ENCODE measurements at places on chromosomes 3 and 15.

DNA sequence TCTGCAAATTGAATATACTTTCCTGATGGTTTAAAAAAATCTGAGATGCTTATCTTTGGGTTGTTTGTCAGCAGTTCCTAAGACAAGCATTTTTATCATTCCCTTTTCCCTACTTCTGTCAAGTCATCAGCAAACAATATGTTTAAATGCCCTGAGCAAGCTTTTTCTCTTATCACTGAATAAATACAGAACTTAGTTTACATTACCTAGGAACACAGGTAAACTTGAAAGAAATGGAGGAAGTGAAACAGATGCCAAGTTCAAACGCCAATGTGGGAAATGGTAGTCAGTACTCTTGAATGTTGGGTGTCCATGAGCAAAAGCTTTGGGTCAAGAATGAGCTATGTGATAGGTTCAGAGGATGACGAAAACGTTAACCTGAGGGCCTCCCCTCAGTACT lies 17.2 kb upstream of the TCAIM start:
- DNase-seq, result no peak

- peak; percentile 2 for DNase-seq
Measured at GRCh38 chr3:102466001-102466400, 31.2 kb downstream of the ZPLD1 start.

- no peak for DNase-seq
Measured at GRCh38 chr15:31435912-31436628, 109.4 kb downstream of the KLF13 start.

- DNase-seq, result no peak
Measured at GRCh38 chr3:23537101-23537551, 268.6 kb upstream of the UBE2E1 start.

GRCh38 chr3:164640591-164640990 lies 437.7 kb downstream of the SI start:
- no peak for DNase-seq

DNA sequence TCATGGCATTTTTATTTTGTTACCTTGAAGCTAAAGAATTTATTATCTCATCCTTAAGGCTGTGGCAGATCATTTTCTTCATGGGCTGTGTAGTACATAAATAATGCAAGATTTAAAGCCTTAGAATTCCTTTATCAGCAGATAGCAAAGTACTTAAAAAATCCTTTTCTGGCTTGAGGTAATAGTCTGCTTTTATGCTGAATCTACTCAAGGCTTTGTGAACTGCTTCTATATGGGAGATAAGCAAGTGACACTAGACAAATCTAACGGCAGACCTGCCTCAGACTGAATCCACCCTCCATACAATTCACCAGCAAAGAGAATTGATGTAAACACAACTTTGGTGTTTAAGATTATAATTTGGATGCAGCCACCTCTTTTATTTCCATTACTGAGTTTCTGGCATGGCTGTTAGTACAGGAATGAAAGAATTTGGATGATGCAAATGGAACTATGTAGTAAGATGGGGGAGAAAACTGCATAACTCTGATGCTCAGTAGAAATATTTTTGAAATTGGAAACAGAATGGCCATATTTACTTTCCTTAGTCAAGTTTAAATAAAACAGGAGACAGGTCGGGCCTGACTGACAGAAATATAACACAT lies 1121.5 kb downstream of the NAALADL2 start:
- DNase-seq, result no peak

DNA sequence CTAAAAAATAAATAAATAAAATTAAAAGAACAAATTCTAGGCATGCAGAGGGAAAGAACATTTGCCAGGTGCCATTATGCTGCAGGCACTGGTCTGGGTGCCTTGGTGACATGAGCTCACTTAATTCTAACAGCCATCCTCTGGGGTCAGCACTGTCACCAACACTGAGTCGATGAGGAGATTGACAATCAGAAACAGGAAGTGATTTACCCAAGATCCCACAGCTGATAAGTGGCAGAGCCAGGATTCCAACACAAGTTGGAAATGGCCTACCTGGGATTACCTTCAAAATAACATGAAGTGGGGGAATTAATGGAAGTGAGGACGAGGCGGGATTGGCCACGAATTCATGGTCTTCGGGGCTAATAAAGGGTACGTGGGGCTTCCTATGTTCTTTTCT lies 3.6 kb downstream of the PLIN1 start:
- DNase-seq, result no peak

DNA sequence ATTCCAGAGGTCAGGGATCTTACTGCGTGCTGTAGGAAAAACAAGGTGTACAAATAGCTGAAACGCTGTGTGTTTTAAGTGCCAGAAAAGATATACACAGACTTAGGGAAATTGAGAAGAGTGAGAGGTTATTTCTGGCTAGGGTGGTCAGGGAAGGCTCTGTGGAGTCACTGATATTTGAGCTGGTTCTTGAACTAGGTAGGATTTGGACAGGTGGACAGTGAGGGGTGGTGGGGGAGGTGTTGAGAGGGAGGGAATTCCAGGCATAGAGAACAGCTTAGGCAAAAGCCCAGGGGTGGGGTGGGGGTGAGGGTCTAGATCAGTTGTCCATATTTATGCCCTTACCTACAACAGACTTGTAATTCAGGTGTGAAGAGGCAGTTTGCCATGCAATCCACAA lies 7.0 kb downstream of the SEMA6D start:
- no peak for DNase-seq

DNA sequence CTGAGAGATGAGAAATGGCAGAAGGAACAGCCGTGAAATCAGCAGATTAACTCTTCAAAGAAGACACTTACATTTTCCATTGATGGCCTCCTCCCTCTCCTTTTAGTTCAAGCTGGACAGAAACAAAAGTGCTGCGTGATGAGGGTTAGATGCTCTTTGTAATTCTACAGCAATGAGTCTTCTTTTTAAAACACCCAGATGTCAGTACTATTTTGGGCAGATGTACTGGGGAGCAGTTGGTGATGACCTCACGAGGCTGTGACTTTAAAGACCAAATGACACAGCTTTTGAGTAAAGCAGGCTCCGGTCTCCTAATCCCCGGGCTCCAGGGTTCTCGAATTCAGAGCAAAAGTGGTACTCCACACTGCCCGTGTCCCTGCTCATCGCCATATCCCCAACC lies 198.2 kb downstream of the SLCO3A1 start:
- no peak for DNase-seq

- peak; percentile 42 for DNase-seq
Measured at GRCh38 chr15:95446854-95447253, 883.6 kb upstream of the NR2F2 start.

- DNase-seq, result no peak
Measured at GRCh38 chr3:148631124-148631903, 66.4 kb upstream of the AGTR1 start.

- DNase-seq, result no peak
Measured at GRCh38 chr15:101045236-101045646, 126.1 kb downstream of the LRRK1 start.

DNA sequence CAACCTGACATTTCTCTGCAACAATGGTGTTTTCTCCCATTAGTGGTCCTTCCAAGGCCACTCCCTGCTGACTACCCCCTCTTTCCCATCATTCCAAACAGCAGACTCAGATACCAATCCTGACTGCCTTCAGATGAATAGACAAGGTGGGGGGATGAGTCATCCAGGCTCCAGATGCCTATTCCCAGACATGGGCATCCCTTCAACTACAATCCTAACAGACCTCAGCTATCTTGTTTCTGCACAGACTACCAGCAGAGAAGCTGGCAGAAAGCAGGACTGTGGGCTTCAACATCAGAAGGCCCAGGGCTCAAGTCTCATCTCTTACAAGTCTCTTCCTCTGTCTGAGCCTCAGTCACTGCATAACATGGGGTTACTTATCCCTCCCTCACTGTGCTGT lies 2.2 kb downstream of the RBP1 start:
- peak; percentile 80 for DNase-seq

GRCh38 chr3:10816019-10816862 lies at the start of gene SLC6A11:
TSS of gene SLC6A11 (plus strand) at chr3:10816228. CDS start at chr3:10816266, 38 bp downstream.
- no peak for DNase-seq

- peak; percentile 2 for DNase-seq
Measured at GRCh38 chr3:27224197-27224596, 145.0 kb downstream of the NEK10 start.

DNA sequence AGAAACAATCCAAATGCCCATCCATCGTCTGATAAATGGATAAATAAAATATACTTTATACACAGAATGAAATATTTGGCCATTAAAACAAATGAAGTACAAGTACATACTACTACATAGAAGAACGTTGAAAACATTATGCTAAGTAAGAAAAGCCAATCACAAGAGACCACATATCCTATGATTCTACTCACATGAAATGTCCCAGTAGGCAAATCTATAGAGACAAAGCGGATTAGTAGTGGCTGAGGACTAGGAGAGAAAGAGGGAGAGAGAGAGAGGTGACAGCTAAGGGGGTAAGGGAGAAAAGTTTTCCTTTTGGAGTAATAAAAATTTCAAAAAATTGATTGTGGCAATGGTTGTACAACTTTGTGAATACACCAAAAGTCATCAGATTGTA lies 147.0 kb downstream of the GREM1 start:
- no peak for DNase-seq

GRCh38 chr3:23945913-23946687 lies 1.0 kb downstream of the NR1D2 start:
- peak; percentile 97 for DNase-seq

- DNase-seq, result no peak
Measured at GRCh38 chr3:94137377-94137776, 74.5 kb downstream of the NSUN3 start.

DNA sequence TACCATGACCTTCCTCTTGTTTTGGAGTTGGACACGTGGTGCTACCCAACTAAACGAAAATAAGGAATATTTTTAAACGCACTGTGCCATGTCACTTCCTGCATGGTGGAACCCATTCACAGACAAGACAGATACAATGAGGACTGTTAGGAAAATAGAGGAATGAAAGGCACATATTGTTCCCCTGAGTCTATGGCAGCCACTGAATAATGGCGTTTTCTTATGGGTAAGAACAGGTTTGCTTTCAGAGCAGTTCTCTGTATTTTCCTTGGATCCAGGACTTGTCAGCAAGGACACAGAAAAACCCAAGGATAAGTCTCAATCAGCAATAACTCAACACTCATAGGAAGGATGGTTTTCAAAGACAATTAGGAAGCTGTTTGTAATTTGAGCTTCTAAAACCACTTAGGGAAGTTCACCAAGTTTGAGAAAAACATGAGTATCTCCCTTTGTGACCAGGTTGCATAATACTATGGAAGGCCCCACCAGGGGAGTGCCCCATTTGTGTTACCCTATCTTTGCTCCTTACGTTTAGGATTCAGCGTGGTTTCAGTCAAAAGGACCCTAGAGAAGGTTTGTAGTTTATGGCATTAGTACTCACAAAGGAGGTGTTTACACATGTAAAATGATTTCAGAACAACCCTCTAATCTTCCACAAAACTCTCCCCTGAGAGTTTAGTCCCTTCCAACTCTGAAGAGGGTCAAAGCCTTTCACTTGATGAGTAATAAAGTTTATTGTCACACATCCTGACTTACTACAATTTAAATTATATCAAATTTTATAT lies 487.2 kb upstream of the ATP11B start:
- DNase-seq, result no peak

DNA sequence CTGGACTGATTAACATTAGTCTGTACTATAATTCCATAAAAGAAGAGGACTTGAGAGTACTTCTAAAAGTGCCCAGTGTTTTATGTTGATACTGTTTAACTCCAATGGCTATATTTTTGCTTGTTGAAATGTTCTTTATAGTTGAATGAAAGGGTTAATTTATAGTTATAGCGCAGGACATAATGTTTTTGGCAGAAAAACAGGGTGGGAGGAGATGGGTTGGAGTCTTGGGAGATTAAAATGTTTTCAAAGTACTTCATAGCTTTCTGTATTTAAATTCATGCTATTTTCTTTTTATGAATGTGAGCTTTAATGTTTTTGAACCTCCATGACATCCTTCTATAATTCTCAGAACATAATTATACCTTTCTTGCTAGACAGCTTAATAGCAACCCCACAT lies 108.2 kb downstream of the CNTN3 start:
- DNase-seq, result no peak

DNA sequence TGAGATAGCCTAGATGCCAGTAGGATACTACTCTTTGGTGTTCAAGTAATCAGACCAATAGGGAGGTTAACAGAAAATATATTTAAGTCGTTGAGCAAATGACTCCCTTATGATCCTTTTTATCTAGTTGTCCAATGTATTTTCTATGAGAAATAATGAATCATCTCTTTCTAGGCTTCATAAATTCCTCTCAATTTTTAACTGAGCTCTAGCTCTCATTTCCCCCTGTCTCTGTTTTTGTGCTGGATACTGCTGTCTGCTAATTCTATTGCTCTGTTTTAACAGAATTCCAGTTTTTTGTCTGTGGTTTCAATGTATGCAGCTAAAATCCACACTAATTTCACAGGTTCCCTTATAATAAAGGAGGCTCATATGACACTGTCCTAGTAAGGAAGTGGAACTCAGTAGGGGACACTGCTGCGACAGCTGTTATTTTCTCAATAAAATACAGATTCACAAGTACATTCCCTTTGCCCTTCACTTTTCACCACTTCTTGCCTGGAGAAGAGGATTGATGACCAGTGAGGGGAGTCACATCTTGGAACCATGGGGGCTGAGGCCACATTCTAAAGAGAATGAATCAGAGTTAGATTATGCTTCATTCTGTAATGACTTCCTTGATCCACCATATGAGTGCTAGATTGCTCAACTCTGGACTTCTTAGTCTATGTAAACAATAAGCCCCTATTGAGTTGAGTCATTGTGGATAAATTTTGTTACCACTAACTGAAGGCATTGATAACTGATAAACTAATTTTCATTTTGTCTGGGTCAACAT lies 558.7 kb upstream of the KCNMB2 start:
- peak; percentile 95 for DNase-seq

DNA sequence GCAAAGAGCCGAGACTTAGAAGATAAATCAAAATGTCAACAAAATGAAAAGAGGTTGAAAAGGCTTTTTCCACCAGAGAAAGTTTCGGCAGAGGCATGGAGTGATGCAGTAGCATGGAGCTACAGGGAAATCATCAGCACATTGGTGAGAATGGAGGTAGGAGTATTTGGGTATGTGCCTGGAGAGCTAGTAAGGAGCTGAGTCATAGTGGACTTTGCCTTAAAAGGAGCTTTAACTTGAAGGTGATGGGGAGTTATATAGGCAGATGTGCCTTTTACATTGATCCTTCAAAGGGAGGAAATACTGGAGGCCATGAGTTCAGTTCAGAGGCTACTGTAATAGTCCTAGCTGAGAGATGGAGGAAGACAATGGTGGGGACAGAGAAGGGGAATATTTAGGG lies 44.3 kb downstream of the IL5RA start:
- DNase-seq, result peak; percentile 54
